ENCODE measurements at places on chromosomes 11 and 22.

DNA sequence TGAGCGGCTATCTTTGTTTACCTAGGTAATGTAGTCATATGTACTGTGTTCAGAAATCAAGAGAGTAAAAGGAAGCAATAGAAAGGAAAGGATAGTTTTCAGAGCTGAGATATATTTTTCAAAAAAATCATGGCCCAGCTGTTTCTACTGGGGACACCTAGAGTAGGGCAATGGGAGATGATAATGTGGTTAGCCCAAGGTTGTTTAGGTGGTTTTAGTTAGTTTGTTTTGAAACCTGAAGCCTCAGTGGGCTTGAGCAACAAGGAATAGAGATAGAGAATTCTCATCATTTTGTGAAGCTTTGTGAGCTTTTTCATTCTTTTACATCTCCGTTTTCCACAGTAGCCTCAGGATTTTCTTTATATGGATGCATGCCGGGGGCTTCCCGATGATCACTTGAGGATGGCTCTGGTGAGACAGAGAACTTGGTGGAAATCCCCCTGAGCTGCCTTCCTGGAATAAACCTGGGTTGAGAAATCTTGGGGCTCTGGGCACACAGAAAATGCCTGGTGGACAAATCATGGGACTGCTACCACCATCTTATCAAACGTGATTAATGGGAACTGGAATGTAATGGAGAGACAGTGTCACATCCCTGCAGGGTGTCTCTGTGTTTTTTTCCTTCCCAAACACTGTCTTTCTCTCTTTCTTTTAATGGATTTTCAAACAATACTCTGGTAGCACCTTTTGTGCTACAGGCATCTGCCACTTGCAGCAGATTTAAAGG, 49.0 kb downstream of the ARHGAP42 start:
- DNase-seq, result no peak

- no peak for DNase-seq
Observed at GRCh38 chr11:18191376-18191775, 18.7 kb downstream of the MRGPRX4 start.

DNA sequence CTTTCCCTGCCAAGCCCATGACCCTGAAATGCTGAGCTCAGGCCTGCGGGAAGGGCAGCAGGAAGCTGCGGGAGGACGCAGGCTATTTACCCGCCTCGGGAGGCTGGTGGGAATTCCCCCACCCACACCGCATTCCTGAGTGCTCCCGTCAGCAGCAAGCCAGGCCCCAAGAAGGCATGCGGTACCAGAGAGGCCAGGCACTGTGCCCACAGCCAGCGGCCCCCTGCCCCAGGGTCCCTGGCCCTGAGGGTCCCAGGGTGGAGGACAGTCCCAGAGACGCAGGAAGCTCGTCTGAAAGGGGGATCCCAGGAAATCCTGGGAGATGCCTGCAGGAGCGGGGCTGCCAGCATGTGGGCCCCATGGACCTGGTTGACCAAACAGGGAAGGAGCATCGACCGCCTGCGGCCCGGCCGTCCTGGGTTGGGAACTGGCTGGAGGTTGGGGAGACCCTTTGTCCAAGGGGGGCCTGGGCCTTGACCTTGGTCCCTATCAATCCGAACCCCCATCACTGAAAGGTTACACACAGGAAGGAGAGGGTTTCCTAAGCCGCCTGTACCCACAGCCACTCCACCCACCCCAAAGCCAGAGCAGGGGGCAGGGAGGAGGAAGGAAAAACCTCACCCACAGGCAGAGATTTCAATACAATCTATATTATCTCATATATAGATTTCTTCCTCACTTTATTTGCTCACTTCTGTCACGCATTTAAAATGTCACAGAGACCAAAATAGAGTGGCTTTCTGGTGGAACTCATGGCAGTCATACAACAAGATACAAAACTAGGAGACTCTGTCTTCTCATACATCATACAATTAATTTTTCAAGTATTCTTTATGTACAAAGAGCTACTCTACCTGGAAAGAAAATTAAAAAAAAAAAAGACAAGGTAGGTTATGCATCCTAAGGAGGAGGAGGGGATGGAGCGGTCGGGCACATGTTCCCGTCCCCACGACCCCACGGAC, 17.1 kb downstream of the MAFF start:
- peak; percentile 63 for DNase-seq

GRCh38 chr11:19342036-19342435, 101.3 kb upstream of the E2F8 start:
- DNase-seq, result no peak

DNA sequence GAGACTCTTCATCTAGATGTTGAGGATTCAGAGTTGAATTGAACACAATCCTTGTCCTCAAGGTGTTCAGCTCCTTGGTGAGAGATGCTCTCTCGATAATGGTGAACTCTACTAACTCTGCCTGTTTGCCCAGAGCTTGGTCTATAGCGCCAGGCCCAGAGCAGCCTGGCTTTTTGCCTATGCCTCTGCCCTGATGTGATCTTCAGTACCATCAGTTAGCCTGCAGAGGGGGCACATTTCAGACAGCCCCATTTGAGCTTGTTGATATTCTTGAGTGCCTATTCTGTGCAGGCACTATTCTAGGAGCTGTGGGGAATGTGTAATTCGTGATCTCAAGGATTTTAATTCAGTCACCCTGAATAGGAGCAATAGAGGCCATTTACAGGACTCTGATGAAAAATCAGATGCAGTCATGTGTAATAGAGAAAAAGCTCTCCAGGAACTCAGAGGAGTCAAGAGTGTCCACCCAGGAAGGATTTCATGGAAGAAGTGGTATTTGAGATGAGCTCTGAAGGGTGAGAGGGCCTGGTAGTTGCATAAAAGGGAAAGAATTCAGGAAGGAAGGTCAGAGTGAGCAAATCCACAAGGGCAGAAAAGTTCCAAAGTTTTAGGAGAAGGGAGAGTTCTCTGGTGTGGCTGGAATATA, 19.3 kb downstream of the GTPBP1 start:
- peak; percentile 38 for DNase-seq

GRCh38 chr11:936199-936598, 10.5 kb downstream of the AP2A2 start:
- no peak for DNase-seq

DNA sequence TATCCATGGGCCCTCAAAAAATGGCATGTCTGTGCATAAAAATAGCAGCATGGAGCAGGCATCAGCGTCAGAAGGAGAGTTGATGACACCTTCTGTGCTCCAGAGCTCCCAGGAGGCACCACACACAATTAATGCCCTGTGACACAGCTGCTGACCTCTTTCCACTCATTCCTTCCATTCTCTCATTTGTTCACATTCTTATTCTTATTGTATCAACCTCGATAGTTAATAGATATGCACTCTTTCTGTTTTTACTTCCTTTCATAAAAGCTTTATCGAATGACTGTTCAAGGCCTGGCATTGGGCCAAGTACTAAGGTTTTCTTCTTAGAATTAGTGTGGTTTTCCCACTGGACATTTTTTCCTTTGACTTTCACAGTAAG, 266.0 kb upstream of the MTNR1B start:
- no peak for DNase-seq

- no peak for DNase-seq
Observed at GRCh38 chr22:46084376-46084775, 66.0 kb upstream of the PPARA start.

DNA sequence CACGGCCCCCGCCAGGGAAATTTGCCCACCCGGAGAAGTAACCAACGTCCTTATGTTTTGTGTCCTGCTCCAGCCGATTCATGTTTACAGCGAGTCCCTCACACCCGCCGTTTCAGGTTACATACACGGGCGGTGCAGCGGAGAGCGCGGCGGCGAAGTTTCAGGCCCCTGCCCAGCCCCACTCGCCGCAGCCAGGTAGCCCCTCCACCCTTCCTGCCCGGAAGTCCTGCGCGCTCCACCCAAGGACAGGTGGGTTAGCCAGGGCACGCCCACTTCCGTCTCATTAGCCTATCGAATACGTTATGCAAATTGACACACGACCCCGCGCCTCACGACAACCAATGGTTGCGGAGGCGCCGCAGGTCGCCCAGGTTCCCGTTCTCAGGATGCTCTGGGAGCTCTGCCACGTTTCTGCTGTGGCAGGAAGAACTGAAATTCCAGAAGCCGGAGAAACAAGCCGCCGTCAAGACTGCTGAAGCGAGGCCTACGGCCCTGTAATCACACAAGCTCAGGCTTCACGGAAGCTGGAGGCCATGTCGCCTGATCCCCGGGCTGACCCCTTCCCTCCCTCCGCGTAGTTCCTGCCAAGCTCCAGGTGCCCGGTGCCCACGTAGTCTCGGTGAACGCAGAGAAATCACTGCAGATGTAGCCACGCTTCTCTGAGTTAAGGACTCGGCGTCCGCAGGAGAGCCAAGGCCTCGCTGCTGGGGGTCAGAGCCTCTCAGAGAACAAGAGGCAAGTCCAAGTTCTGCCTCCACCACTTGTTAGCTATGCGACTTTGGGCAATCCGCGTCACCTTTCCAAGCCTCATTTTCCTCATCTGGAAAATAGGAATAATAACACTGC, 22.4 kb upstream of the MYH9 start:
- DNase-seq, result peak; percentile 69

DNA sequence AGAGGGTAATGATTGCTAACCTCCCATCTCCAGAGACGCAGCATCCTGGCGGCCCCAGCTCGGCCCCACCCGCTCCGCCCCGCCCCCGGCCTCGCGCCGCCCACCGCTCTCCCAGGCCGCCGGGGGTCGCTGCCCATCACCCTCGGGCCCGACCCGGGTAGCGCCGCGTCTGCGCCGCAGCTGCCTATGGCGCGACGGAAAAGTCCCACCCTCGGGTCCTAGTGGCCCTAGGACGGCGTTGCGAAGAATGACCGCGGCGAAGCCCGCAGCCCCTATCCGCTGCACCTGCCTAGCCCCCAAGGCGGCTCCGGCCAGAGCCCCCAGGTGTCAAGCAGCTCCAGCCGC, 457 bp downstream of the CPSF7 start:
- peak; percentile 70 for DNase-seq

Measured in central memory CD4-positive, alpha-beta T cell (primary cell).